ENCODE measurements at places on chromosomes 7 and 10.

DNA sequence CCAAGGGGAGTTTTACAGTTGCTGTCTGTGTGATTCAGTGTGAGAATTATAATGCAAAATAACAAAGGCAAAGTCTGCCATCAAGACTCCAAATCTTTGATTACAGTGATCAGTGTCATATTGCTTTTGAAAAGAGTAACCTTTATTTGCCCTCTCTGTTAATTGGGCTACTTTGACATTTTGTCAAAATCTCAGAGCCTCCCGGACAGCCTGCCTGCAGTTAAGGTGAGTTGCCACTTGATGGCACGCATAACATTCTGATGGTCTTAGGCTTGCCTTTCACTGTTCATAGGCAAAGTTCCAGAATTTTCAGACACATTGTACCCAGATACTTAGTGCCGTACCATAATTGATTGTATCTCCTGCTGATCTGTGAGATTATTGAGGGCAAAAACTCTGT is 253.5 kb downstream of the ABCA13 start:
- H3K27me3 ChIP-seq, result no peaks in the 10 kb centered on the region
- DNase-seq, result no peak
- no peak overlapping the region for H3K27ac ChIP-seq
- no peak overlapping the region for H3K4me3 ChIP-seq
- no peaks in the 10 kb centered on the region for H3K36me3 ChIP-seq

DNA sequence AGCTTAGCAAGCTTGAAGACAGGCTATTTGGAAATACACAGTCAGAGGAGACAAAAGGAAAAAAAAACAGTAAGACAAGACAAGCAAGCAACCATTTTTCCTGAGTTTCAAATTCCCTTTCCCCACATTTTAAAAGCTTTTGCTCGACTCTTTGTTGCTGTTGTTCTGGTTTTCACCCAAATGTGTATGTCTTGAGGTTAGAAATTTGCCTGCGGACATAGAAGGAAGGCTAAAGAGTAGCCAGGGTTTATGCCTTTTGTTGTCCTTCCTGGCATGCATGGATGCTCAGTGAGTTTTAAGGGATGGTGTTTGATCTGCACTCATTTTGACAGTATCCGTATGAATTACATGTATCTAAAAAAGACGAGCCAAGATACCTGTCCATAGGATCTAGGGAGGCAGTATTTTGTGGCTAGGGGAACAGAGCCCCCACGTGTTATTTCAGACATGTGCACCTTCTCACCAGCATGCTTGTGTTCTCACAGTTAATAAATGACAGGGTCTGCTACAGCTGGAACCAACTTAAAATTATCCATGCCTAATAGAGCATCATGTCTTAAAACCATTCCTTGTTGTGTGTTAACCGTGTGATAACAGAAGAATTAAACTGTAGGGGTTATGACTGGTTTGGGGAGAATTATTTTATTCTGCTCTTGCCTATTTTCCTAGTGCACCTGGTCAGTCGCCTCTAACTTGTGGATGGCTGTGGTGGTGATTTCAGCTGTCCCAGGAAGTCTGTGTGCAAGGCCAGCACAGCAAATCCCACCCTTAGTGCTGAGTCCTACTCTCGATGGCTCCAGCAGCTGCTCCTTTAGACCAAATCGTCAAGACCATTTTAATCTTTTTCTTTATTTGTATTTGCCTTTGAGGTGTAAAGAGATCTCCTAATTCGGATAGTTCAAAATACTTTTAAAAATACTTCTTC is 9.1 kb downstream of the WIPF3 start:
- H3K27ac ChIP-seq, result no peak overlapping the region
- no peak overlapping the region for H3K4me3 ChIP-seq
- no peaks in the 10 kb centered on the region for H3K36me3 ChIP-seq
- no peak for DNase-seq
- H3K27me3 ChIP-seq, result no peaks in the 10 kb centered on the region

DNA sequence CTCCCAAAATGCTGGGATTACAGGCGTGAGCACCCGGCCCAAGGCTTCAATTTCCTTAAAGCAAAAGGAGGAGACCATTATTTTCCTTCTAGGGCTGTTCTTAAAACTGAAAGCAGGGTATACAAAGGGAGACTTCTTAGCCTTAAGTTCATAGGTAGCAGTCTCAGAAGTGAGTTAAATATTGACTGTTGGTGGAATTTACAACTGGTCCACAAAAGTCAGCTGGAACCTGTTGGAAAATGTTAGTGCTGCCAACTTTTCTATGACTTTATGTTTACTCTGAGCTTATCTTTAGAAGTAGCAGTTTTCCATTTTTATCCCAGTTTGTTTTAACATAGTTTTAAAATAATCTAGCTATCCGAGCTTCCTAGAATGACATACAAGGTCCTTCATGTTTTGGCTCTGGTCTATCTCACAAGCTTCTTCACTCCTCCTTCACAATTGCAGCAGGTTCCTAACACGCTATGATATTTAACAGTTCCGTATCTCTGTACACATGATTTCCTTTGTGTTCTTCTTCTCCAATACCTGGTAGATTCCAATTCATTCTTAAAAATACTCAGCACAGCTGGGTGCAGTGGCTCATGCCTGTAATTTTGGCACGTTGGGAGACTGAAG is 3.3 kb downstream of the SLC26A3 start:
- H3K4me1 ChIP-seq, result no peaks in the 10 kb centered on the region
- no peak overlapping the region for H3K4me3 ChIP-seq
- no peaks in the 10 kb centered on the region for H3K27me3 ChIP-seq
- no peak for DNase-seq
- no peak overlapping the region for H3K27ac ChIP-seq
- no peaks in the 10 kb centered on the region for H3K36me3 ChIP-seq

GRCh38 chr7:106538638-106539037 is 122.3 kb downstream of the CCDC71L start:
- H3K27ac ChIP-seq, result no peak overlapping the region
- no peaks in the 10 kb centered on the region for H3K36me3 ChIP-seq
- no peak for DNase-seq
- H3K27me3 ChIP-seq, result no peaks in the 10 kb centered on the region
- H3K4me3 ChIP-seq, result no peak overlapping the region

GRCh38 chr10:83605783-83606630 is 533.3 kb upstream of the GHITM start:
- H3K36me3 ChIP-seq, result no peaks in the 10 kb centered on the region
- no peaks in the 10 kb centered on the region for H3K27me3 ChIP-seq
- DNase-seq, result no peak
- H3K4me3 ChIP-seq, result no peak overlapping the region
- no peak overlapping the region for H3K27ac ChIP-seq

- no peak overlapping the region for H3K4me3 ChIP-seq
- no peaks in the 10 kb centered on the region for H3K36me3 ChIP-seq
- DNase-seq, result no peak
- H3K27me3 ChIP-seq, result no peaks in the 10 kb centered on the region
Observed at GRCh38 chr7:69665369-69665768, 67.1 kb downstream of the AUTS2 start.

- no peaks in the 10 kb centered on the region for H3K36me3 ChIP-seq
- no peaks in the 10 kb centered on the region for H3K27me3 ChIP-seq
- H3K27ac ChIP-seq, result no peak overlapping the region
- H3K4me1 ChIP-seq, result no peaks in the 10 kb centered on the region
- no peak for DNase-seq
- no peak overlapping the region for H3K4me3 ChIP-seq
Observed at GRCh38 chr7:84336303-84336702, 141.7 kb upstream of the SEMA3A start.

DNA sequence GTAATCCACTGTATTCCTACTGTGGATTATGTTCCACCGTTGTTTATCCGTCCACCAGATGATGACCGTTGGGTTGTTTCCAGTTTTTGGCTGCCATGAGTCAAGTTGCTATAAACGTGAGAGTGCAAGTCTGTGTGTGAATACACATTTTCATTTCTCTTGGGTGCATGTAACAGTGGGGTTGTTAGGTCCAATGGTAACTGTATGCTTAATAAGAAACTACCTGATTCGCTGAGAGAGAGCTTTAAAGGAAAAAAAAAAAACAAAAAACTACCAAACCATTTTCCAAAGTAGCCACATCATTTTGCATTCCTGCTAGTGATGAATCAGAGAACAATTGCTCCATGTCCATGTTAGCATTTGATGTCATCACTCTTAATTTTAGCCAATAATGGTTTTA is 15.9 kb downstream of the UBN2 start:
- no peak overlapping the region for H3K4me3 ChIP-seq
- H3K4me1 ChIP-seq, result no peaks in the 10 kb centered on the region
- no peak for DNase-seq
- H3K27me3 ChIP-seq, result no peaks in the 10 kb centered on the region
- peaks cover 13% of the 10 kb centered on the region for H3K36me3 ChIP-seq

DNA sequence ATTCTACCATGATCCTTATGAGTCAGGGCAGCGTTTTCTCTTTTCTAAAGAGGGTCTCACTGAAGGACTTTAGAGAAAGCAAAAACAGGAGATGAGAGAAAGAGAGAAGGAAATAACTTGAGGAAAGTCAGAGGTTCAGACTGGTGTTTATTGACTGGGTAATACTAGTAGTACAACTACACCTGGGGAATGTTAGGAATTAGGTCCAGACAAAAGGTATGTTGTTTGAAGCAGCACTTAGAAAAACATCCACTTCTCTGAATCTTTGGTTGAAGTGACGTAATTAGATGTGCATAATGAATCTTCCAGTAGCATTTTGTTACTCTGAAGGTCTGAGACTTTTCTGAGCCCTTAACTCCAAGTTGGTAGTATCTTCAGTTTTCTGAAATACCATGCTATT is 380.3 kb upstream of the LRGUK start:
- no peak overlapping the region for H3K27ac ChIP-seq
- no peaks in the 10 kb centered on the region for H3K36me3 ChIP-seq
- H3K4me1 ChIP-seq, result no peaks in the 10 kb centered on the region
- no peaks in the 10 kb centered on the region for H3K27me3 ChIP-seq
- DNase-seq, result no peak
- H3K4me3 ChIP-seq, result no peak overlapping the region

DNA sequence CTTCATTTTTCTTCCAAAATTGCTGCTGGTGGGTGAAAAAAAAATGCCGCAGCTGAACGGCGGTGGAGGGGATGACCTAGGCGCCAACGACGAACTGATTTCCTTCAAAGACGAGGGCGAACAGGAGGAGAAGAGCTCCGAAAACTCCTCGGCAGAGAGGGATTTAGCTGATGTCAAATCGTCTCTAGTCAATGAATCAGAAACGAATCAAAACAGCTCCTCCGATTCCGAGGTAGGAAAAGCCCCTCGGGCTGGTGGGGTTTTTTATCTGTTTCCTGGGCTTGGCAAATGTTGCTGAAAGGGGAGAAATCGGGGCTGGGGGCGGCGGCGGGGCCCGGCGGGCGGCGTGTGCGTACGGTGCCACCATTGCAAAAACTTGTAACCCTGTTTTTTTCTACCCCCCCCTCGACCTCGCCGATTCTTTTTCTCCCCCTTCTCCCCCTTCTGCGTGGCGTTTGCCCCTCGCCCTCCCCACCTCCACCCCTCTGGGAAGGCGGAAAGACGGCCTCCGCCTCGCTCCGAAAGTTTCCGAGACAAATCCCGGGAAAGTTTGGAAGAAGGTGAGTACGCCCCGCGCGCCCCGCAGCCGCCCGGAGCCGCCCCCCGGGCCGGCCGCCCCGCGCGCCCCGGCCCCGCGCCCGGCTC is 789 bp downstream of the TCF7L2 start:
- no peaks in the 10 kb centered on the region for H3K36me3 ChIP-seq
- peak overlapping the region; percentile 54 for H3K4me3 ChIP-seq
- H3K27me3 ChIP-seq, result peaks cover 5% of the 10 kb centered on the region
- peaks cover 9% of the 10 kb centered on the region for H3K4me1 ChIP-seq
- peak overlapping the region; percentile 47 for H3K27ac ChIP-seq

DNA sequence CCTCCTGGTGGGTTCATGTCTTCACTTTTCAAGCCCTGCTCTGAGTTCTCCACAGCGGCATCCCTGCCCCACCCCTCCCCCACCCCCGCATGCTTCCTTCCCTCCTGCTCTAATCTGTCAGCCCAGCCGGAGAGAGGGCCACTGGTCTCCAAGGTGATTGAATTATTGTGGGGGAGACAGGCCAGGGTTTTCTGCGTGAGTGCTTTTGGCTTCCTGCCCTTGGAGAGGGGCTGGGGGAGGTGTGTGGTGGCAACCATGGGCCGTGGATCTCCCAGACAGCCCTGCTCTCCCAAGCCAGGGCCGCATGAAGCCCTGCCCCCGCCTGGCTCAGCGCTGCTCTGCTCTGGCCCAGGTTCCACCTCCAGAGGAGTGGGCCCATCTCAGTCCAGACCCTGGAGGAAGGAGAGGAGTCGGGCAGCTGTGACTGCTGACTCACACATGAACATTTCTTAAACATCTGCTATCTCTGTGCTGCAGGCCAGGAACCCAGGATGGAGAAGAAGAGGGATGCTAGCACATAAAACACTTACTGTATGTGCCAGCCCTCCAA is 109.9 kb downstream of the ZMIZ1 start:
- no peak for DNase-seq
- no peak overlapping the region for H3K4me3 ChIP-seq
- H3K27me3 ChIP-seq, result no peaks in the 10 kb centered on the region
- no peaks in the 10 kb centered on the region for H3K4me1 ChIP-seq
- H3K36me3 ChIP-seq, result no peaks in the 10 kb centered on the region

DNA sequence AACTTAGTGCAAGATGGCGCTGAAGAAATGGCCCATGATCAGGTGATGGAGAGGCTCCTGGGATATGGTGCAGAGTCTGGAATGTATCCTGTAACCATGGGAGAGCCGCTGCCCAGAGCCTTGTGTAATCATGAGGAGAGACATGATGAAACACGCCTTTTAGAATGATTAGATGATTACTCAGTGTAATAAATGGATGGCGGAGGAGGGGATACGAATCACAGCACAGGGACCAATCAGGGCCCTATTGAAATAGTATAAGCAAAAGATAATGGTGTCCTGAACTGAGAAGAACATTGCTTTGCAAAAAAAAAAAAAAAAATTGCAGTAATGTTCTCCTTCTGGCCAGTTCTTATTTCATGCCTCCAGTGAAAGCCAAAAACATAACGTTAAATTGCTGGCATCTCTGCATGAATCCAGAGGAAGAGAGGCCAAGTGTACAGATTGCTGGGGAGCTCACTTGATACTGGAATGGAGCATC is 668.5 kb upstream of the AUTS2 start:
- no peak overlapping the region for H3K27ac ChIP-seq
- H3K4me3 ChIP-seq, result no peak overlapping the region
- no peaks in the 10 kb centered on the region for H3K4me1 ChIP-seq
- no peaks in the 10 kb centered on the region for H3K27me3 ChIP-seq

DNA sequence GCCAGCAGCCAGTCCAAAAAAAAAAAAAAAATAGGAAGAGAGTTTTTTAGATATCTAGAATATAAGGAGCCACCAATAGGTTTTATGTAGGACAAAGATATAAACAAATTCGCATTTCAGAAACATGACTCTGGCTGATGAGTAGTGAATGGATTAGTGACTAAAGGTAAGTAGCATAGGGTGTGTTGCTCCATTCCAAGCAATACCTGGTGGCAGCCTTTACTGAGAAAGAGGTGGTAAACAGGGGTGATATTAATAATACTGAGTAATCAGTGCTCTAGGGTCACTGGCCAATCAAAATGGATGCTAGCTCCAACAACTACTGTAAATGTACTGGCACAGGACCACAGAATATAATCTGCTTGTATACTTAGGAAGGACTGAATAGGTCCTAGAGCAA is 45.5 kb upstream of the RAB11FIP2 start:
- no peaks in the 10 kb centered on the region for H3K4me1 ChIP-seq
- no peak overlapping the region for H3K4me3 ChIP-seq
- no peaks in the 10 kb centered on the region for H3K36me3 ChIP-seq
- no peaks in the 10 kb centered on the region for H3K27me3 ChIP-seq
- H3K27ac ChIP-seq, result no peak overlapping the region
